ENCODE measurements at places on chromosomes 7 and 10.

DNA sequence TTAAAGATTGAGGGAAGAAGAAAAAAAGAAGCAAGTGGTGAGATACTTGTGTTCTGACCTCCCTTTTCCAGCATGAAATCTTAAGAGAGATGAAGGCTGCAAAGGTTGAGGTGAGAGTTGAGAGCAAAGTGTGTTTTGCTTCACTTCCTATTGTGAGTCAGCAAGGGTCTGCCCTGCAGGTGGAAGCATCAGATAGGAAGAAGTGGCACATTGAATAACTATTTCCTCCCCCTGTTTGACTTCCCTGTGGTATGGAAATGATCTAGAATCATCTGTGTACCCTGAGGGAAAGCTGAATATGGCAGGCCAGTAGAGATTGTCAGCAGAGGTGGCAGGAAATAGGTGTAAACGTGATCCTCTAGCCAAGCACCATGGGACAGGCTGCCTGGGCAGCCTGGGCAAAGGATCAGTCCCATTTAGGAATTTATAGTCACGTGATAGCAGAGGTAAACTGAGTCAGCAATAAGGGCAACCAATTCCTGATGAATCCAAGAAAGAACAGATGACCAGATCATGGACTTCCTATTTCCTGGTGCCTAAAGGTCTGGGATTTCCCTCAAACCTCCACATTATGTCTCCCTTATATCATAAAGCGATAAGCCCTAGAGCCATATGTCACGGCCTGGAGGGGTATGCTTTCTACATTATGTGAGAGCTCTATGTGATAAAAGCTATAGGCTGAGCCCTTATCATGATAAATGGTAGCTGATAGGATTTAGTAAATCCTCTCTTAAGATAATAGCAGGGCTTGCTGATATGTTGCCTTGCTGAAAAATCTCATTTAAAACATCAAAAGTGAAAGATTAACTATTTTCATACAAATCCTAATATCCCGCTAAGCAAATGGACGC is 287.0 kb downstream of the MDFIC start:
- no peak for DNase-seq

DNA sequence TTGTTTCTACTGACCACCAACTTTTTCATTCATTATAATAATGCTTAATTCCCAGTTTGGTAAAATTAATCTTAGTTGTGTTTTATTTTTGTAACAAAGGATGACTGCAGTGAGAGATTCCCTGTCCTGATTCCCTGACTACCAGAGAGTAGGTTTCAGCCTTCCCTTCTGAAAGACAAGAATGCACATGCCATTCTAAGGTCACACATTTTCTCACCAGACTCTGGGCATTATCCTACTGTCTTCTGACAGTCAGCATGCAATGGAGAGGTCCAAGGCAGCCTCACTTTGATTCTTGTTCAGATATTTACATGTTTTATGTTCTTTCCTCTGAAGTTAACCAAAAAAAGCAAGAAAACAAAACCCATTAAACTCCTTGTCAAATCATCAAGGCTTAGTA is 372.7 kb upstream of the CDC14C start:
- no peak for DNase-seq

DNA sequence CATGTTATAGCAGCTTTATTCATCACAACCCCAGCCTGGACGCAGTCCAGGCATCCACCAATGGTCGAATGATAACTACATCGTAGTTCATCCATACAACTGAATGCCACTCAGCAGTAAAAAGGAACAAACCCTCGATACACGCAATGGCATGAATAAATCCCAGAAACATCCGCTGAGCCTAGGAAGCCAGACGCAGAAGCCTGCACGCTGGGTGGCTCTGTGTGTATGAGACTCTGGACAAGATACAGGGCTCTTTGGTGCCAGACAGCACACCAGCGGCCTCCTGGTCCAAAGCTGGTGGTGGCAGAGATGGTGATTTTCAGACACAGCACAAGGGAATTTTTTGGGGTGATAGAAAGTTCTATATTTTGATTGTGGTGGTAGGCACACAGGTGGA is 10.0 kb upstream of the CRYGN start:
- no peak for DNase-seq

DNA sequence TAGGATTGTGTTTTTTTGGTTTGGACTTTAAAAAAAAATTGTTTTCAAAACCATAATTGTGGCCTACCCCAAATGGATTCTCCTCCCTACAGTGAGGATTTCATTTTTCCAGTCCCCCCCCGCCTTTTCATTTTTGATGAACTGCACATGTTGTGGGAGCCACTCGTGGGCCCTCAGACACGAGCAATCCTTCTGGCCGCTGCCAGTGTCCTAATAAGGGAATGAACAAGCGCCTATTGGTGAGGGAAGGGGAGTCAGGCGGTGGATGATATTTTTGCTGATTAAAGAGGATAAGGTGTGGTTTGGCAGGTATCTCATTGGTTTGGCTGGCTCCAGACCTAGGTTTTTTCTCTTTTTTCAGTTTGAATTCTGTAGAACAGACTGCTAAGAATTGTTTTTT is 78.7 kb upstream of the AGBL3 start:
- no peak for DNase-seq

DNA sequence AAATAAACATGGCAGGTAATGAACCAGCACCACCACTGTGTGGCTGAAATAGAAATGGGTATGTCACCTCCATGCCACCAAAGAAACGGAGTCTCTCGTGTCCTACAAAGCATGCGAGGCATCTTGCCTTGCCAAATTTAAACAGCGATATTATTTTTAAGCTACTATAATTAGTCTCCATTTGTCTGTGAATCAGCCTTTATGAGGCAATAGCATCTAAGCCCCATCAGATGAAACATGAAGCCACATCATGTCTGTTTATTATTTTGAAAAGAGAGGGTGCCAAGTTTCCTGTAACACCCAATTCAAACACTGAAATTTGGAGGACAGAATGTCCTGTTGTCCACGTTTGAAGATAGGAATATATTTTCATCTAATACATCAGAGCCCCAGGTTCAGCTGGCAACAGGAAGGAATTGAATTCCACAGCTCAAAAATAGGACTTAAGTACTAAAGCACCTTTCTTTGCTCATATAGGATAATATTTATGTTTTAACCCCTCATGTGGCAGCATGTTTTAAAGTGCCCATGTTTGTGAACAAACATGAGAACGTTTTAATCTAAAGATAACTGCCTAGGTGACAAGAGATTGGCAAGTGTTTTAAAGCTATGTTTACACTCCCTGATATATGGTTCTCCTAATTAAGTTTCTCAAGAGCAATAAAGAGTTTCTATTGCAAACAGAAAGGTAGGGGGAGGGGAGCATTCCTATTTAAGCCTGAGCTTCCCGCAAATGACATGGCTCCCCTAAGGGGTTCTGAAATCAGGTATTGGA is 86.8 kb downstream of the SORBS1 start:
- no peak for DNase-seq

GRCh38 chr7:47256016-47256415 is 325.9 kb downstream of the TNS3 start:
- no peak for DNase-seq

GRCh38 chr7:113408999-113409398 is 290.6 kb upstream of the SMIM30 start:
- DNase-seq = no peak

GRCh38 chr10:77844177-77844576 is 82.4 kb downstream of the DLG5 start:
- no peak for DNase-seq

- no peak for DNase-seq
These were observed 696.9 kb upstream of the NRP1 start for GRCh38 chr10:34031400-34031799.

DNA sequence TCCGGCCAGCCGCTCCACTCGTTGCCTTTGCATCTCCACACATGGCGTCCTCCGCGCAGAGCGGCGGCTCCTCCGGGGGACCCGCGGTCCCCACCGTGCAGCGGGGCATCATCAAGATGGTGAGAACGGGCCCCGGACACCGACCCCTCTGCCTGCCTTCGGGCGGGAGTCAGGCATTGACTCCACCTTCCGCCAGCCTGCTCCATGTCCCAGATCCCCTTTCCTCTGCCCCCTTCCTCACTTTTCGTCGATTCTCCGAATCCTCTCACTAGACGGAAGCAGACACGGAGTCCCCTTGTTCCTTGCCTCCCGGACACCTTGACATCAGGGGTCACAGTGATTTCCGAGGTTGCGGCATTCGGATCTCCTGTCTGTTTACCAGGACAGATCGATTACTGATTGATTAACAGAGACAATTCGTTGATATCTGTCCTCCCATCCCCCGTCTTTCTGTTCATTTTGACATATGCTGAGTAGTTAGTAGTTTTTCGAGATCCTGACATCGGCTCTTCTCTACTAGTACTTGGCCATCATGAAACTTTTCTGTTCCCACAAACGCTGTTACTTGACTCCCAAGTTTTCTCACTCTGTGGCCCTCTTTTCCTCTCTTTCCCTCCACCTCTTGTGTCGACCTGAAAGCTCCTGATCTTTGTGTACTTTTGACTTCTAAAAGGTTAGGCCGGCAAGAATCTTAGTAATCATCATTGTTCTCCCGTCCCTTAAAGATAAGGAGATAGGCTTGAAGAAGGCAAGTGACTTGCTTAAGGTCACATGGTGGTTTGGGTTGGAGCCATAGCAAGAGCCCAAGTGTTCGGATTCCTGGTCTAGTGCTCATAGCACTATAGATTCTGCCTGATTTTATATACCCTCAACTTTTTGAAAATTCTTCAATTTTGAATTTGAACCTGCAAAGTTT is 597 bp downstream of the SND1 start:
- no peak for DNase-seq

DNA sequence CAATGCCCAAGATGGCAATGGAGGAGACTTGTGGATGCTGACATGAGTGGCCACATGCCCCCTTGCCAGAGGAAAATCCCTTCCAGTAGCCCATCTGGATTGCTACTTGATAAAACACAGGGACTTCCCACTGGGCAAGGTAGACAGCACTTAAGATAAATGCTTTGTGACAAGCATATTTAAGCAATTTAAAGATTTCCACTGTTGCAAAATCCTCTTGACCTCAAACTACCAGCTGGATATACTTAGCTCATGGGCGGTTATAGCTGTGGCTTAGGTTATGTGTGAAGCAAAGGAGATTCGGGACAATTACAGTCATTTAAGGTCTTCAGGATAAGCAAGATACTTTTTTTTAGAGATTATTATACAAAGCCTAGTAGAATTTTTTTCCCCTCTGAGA is 238.1 kb downstream of the BMPER start:
- no peak for DNase-seq

- no peak for DNase-seq
These were observed 461.9 kb downstream of the PTPRN2 start for GRCh38 chr7:158125721-158126120.

DNA sequence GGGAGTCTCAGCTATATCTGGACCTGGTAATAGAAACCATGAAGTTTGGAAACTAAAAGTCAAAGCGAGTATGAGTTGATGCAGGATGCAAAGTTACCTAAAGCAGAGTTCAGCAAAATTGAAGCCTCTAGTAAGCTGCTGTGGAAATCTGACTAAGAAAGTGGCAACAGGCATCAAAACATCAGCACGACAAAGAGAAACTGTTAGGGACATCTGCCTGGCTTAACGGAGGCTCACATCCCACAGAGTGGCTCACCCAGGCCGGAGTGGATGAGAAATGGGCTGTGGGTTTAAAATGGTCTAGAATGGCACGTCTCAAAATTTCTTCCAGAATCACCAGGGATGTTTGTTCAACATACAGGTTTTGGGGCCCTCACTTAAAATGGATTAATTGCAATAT is 164.1 kb upstream of the NPY start:
- DNase-seq = no peak

- DNase-seq = no peak
These were observed 251.4 kb upstream of the CTBP2 start for GRCh38 chr10:125411724-125412123.

DNA sequence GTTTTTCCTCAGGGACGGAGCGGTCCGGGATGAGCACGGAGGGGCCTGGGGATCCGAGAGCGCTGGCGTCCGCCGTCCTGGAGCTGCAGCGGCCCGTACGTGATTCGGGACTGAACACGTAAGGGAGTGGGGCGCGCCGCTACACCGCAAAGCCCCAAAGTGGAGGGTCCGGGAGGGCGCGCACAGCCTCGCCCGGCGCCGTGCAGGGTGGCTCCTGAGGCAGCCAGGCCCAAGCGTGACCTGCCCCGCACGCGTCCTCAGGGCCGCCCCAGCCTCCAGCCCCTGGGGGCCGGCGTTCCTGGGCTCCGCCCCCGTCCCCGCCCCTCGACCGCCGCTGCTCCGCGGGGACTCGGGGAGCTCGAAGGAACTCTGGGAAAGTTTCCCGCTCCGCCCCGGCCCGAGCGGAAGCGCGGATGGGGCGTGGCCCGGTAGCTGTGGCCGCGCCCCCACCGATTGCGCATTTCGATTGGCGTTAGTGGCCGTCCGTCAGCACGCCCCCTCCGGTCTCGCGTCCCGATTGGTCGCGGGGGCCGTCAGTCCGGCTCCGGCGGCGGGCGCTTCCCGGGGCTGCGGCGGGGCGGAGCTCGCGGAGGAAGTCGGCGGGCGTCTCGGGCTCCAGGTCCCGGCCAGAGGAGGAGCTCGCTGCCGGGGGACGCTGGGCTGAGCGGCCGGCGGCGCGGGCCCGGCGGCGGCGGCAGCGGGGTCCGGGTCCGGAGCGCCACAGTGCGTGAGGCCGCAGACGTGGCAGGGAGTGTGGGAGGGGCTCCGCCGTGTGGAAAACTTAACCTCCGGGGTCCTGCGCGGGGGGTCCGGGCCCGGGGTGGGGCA is at the start of the genes ANKRD16 and FBH1:
TSS of gene ANKRD16 (minus strand) at position 270 of the 828 bp plus-strand sequence. CDS start 539 bp downstream, outside the sequence.
TSS of gene FBH1 (plus strand) at position 620 of the 828 bp plus-strand sequence. CDS start at position 723, 103 bp downstream.
- peak; percentile 99 for DNase-seq

DNA sequence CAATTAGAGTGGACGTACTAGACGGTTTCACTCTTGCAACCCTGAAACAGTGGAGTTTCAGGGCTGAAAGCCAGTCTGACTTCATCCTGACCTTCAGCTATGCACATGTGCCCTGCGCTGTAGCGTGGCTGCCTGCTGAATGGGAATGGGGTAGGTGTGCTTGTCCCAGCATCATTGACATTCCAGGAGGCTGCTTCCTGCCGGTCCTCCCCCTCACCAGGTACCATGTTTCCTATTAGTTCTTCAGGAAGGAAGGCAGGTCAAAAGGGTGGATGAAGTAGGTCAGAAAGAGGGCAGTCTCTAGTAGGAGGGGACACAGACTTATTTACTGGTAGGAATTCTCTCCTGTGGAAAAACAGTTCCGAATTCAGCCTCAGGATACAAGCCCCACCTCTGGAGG is 551.8 kb upstream of the GALNT17 start:
- peak; percentile 80 for DNase-seq

Measured in islet precursor cell (in vitro differentiated cells).